ENCODE measurements at places on chromosomes 6 and 20. TPM values are rescaled to one million over a fixed set of nuclear protein-coding genes. Genes with fewer than 3 reads are reported as not detected.

DNA sequence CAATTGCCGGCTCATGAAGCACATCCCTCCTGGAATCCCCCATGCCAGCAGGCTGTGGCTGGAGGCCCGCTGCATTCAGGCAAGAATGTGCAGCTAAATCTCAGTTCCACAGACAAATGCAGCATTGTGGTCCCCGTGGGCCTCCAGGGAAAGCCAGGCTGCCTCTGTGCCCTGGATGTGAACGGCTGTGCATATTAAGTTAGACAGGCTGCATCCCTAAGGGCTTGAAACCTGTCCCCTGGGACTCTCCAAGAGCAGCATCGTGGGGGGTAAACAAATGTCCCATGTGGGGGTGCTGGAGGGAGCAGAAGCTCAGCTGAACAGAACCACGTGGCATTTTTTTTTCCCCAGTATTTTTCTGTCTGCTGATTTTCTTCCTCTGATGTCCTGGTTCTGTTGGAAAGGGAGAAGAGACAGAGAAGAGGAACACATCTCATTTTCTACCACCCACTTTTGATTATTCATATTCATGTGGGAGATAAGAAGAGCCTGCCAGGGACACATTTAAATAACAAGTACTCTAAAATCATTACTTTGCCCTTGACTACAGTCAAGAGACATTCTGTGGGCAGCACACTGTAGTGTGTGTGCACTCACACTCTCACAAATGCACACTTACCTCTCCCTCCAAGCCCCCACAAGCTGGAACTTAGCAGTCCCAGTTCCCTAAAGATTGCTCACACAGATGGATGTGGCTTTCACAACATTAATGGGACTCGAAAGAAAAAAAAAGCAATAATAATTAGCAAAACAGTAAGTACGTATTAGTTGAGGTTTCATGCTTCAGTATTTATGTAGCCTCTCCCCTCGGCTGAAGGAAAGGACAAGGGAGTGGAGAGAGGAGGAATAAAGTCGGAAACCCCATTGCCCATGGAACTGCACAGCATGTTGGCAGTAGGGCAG is 16.9 kb downstream of the GFOD1 start:
- no peak for DNase-seq

GRCh38 chr6:31498748-31499147 is 803 bp downstream of the MICB start:
- no peak for DNase-seq

The ACOT13 gene
- 18.7 TPM for total RNA-seq

The RBM24 gene
- 0.13 TPM for total RNA-seq

The TGM2 gene
- total RNA-seq: 5.5 TPM

GRCh38 chr6:145962581-145962980 is 1.6 kb downstream of the SHPRH start:
- no peak for DNase-seq

The C20orf204 gene
- 1.2 TPM for total RNA-seq

DNA sequence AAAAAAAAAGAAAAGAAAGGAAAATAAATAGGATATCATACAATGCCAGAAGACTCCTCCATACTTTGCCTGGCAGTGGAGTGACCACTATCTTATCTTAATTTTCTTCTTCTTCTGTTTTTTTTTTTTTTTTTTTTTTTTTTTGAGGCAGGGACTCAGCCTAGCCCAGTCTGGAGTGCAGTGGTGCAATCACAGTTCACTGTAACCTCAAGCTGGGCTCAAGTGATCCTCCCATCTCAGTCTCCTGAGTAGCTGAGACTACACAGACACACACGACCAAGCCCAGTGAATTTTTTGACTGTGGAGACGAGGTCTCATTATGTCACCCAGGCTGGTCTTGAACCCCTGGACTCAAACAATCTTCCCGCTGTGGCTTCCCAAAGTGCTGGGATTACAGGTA is 17.1 kb upstream of the MMP9 start:
- no peak for DNase-seq

DNA sequence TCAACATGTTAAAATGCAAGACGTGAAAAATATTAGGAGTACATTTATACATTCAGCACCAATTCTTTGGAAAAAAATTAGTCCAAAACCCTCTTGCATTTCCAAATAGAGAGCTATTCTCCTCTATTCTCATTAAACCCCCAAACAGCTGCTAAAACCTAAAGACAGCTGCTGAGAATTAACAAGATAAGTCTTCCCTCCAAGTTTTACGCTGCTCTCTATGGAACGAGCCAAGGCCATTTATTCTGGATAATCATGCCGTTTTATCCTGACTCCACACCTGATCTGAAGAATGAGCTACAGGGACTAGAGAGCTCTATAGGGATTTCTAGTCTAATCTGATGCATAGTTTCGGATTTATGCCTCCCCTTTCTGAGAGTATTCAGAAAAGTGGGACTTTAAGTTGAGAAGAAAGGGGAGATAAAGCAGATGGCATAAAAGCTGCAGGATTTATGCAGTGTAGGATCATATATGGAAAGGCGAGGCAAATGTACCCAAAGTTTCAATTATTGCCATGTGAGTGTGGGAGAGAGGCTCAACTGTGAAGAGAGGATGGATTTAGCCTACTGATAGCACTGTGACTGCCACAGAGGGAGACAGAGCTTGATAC is 64.7 kb upstream of the HS3ST5 start:
- DNase-seq: no peak

The TBXT gene
- not detected for total RNA-seq

- DNase-seq: no peak
These were observed 169.5 kb downstream of the PAX1 start for GRCh38 chr20:21874921-21875320.

The OPN5 gene
- not detected for total RNA-seq

- no peak for DNase-seq
These were observed 16.7 kb upstream of the DEF6 start for GRCh38 chr6:35280903-35281302.

- no peak for DNase-seq
These were observed 176.0 kb downstream of the MRPL14 start for GRCh38 chr6:43951063-43951755.

The MATN4 gene
- total RNA-seq: 0.26 TPM

The MCHR2 gene
- total RNA-seq: not detected

DNA sequence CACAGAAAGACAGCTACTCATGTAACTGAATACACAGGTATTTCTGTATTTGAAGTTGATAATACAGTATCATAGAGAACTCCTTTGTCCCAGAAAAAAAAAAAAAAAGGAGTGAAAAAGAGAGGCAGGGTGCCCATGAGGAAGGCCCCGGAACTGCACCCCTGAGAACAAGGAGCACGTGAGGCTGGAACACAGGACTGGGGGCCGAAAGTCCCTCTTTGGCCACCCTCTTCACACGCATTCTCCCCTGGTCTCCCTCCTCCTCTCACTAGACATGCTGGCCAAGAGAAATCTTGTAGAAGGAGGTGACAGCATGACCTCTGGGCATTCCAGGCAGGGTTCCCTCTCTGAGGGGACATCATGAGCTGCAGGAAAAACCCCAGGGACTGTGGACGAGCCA is 62.7 kb upstream of the TRAF3IP2 start:
- DNase-seq: no peak

DNA sequence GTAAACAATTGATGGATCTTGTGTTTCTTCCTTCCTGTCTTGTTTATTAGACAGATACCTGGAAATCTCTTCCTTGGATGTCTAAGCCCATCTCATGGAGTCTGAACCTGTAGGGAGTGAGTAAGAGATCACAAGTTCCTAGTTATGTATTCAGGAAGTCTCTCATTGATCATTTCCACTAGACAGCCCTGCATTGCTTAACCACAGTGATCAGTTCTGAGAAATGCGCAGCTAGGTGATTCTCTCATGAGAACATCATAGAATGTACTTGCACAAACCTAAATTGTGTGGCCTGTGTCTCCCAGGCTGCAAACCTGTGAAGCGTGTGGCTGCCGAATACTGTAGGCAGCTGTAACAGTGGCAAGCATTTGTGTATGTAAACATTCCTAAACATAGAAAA is 39.1 kb downstream of the FAM120B start:
- peak; percentile 15 for DNase-seq

The ADAM33 gene
- total RNA-seq: 0.53 TPM

- no peak for DNase-seq
These were observed 39.6 kb downstream of the SLX4IP start for GRCh38 chr20:10474606-10475184.

Data from bronchial epithelial cell (primary cell).